ENCODE measurements at places on chromosomes 12 and 14. TPM values are rescaled to one million over a fixed set of nuclear protein-coding genes. Genes with fewer than 3 reads are reported as not detected.

DNA sequence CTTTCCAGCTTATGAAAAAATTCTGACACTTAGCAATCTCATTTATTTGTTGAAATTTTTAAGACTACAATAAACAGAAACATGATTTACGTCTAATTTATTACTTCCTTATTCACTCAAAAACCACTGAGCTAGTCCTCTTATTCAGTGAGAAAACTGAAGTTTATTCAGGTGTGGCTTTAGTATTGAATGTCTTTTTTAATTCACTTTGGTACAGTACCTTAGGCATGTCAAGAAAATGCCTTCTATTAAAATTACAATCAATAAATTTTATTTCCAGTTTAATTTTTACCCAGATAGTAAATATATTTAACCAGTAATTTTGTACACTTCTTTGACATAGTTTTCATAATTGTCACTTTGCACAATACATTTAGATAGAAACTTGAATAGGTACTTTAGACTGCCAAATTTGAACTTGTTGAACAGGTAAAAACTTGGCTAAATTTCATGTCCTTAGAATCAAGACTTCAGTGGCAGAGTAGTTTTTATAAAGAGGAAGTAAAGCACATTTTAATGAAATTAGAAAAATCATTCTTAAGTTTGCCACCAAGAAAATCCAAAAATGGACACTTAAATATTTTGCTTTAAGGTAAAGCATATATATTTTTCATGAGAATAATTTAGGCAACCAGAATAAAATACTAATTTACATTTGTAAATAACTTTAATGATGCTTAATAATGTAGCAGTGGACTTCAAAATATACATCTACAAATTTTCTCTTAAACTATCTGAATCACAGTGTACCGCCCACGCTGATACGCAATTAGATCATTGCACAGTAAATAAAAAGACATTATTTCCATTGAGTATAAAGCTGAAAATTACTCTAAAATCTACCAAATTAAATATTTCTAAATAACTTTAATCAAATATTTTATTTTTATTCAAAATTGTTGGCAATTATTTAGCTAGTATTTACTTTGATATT lies 159.1 kb downstream of the RASSF9 start:
- no peak for DNase-seq

The DIO2 gene
- total RNA-seq, result 0.03 TPM

- DNase-seq, result no peak
Measured at GRCh38 chr14:72512925-72513324, 381.0 kb downstream of the DPF3 start.

GRCh38 chr14:81187832-81188522 lies 32.8 kb downstream of the GTF2A1 start:
- DNase-seq, result no peak

The COX6A1 gene
- total RNA-seq, result 296 TPM

DNA sequence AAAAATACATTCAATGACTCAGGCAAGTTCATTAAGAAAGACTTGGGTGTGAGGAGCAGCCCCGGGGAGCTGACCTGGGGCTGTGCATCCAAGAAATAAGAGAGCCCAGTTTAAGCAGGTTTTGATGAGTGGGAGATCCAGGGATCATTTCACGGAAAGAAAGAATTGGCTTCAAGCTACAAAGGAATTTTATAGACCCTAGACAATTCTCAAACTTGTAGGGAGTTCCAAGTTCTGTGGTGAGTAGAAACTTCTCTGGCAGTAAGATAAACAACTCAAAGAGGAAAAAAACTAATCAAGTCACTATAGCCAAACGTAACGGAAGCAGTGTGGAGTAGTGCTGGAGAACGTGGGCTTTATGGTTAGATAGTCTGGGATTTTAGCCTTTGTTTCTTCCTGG lies 175.7 kb upstream of the DDHD1 start:
- DNase-seq, result no peak

- no peak for DNase-seq
Measured at GRCh38 chr12:108367436-108367835, 28.3 kb upstream of the CMKLR1 start.

The SPTB gene
- 0.09 TPM for total RNA-seq

The ZNF268 gene
- total RNA-seq, result 54.2 TPM

The GAS2L3 gene
- total RNA-seq, result 57.6 TPM

GRCh38 chr14:105067140-105067968 lies 2.1 kb upstream of the GPR132 start:
- DNase-seq, result no peak

- no peak for DNase-seq
Measured at GRCh38 chr12:19158923-19159322, 29.4 kb downstream of the PLEKHA5 start.

Data from neural progenitor cell (in vitro differentiated cells).